ENCODE measurements at places on chromosomes 4 and X.

GRCh38 chr4:42541647-42542046 is 115.3 kb downstream of the ATP8A1 start:
- no peak for DNase-seq

- no peak for DNase-seq
These were observed 2.3 kb downstream of the ATP5ME start for GRCh38 chr4:671769-672168.

GRCh38 chrX:17737986-17738713 is 857 bp downstream of the SCML1 start:
- peak; percentile 47 for DNase-seq

DNA sequence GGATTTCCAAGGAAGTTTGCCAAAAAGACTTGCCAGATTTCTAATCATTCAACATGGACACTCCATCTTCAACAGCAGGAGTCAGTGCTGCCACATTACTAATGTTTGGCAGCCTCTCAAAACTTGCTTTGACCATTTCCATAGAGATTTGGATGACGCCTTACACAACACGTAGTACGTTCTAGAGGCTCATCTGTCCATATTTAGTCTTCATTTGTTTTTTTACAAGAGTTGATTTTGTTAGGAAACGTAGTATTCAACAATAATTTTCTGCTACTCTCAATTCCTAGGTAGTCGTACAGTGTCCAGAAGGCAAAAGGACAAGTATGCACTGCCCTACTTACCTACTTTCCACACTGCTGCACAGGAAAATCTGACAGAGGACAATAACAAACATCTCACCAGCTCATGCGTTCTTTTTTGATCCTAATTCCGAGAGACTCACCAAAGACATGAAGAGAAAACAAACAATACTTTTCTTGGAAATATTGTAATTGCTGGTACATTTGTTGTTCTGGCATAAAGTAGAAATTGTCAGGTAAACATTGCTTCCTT is 117.3 kb downstream of the SNCA start:
- DNase-seq: no peak

- DNase-seq: no peak
These were observed 1075.7 kb upstream of the PABPC4L start for GRCh38 chr4:135277068-135277979.

DNA sequence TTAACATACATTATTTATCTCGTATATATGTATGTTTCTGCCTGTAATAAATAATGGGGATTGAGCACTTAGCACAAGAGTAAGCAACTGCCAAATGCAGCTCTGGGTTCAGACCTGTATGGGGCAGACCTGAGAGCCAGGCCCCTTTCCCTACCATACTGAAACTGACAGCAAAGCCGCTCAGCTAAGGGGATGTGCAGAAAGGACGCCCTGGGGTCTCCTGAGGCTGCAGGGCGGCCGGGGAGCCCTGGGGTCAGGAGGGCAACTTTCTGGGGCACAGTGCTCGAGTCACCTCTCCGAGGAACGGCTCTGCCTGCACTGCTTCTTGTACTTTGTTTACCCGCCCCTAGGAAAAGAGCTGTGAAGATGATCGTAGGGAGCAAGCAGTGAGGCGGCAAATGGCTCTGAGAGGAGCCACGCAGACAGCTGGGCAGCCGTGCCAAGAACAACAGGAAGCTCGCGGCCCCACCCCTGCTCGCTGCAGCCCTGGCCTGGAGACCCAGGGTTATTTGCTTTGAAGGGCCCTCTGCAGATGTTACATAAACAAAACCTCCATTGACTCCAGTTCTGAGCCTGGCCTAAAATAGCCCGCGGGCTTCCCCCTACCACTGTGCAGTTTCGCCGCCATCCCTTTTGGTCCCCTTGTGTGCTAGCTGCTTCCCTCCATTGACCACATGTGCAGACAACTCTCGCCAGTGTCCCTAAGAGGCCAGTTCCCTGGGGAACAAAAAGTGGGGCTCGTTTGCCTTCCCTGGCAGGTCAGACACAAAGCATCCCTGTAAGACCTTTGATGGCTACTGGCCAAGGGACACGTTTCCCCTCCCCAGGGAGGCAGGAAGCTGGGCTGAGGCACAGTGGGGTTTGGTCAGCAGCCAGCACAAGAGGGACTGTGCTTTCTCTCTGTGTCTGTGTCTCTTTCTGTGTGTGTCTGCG is 111.3 kb upstream of the LNX1 start:
- DNase-seq: no peak

- no peak for DNase-seq
These were observed 35.1 kb downstream of the PRKX start for GRCh38 chrX:3678328-3678727.

Data from stimulated activated effector memory CD8-positive, alpha-beta T cell treated with anti-CD3 and anti-CD28 coated beads, Interleukin-12 subunit alpha, Interleukin-12 subunit beta, amount 100 ng/mL, for 72 hours (primary cell).